CD4-positive, alpha-beta T cell treated with Interleukin-2 at 100 ng/mL for 4 hours (primary cell): ENCODE measurements at places on chromosomes 11 and 22.

- peak; percentile 40 for DNase-seq
Measured at GRCh38 chr11:20131788-20132666, 28.2 kb downstream of the DBX1 start.

DNA sequence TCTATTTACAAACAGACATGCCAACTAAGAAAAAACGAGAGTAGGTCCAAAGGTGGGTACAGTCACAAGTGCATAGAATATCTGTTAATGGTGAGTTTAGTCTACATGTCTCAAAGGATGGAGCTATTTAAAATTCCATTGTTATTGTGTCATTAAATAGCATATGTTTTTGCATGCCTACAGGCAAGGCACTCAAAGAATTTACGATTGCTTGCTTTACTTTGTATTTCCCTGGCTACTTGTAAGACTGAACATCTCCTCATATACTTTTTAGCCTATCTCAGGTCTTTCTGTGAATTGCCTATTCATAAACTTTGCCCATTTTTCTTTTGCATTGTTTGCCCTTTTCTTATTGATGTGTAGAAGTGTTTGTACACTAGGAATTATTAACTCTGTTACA lies 39.7 kb downstream of the DEUP1 start:
- no peak for DNase-seq

DNA sequence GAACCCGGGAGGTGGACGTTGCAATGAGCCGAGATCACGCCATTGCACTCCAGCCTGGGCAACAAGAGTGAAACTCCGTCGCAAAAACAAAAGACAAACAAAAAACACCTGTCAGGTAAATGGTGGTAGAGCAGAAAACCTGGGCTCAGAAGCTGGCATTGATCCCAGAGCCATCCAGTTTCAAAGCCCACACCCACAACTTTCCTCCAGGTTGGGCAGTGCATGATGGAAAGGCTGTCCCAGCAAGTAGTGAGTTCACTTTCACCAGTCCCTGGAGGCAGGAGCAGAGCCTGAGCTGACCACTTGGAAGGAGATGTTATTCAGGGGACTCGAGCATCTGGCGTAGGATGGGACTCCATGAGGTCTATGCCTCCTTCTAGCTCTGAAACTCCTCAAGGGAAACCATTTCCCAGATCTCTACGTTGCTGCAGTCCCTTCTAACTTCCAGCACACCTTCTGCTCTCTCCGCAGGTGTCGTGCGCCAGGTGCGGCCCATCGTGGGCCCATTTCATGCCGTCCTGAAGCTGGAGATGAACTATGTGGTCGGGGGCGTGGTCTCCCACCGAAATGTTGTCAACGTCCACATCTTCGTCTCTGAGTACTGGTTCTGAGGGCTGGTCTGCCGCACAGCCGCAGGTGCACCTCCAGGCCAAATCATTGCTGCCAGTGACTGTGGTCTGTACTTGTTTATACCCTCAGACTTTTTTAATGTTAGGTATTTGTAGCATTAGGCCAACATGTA lies 71.6 kb upstream of the ATXN10 start:
- DNase-seq, result no peak

DNA sequence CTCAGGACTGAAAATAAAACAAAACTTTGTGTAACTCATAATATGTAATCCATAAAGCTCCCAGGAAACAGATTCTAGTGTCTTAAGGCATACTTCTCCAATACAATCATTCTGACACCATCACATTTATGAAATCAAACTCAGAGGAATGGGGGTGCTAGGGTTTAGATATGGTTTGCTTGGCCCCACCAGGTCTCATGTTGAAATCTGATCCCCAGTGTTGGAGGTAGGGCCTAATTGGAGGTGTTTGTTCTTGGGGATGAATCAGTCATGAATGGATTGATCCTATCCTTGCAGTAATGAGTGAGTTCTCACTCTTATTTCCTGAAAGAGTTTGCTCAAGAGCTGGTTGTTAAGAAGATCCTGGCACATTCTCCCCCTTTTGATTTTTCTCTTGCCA lies 380.9 kb downstream of the ETS1 start:
- DNase-seq, result no peak

DNA sequence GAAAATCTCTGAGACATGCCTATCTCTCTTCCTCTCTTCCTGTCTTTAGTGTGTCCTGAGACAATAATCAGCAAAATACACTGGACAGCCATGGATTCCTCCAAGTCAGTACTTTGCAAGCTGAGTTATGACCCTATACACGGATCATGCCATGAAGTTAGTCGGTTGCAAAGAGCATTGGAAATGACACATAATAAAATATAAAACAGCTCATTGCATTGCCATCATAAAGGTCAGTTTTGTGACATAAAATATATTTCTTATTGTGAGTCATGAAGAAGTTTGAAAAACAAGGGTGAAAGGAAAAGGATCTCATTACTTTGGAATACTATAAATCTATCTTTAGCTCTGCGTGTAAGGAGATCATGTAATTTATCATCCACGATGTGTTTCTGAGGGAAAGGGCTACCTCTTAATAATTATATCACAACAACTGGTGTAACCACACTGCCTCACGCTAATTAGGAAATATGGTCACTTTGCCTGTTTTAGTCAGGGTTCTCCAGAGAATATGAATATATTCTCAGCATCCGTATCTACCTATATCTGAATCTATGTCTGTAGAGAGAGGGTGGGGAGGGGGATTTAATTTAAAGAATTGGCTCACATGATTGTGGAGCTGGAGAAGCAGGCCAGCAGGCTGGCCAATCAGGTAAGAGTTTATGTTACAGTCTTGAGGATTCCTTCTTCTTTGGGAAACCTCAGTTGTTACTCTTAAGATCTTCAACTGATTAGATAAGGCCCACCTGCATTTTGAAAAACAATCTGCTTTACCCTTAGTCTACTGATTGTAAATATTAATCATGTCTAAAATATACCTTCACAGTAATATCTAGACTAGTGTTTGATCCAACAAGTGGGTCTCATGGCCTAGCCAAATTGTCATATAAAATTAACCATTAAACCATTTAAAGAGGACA lies 198.8 kb downstream of the FAT3 start:
- no peak for DNase-seq

GRCh38 chr22:48734359-48734758 lies 1093.3 kb downstream of the BRD1 start:
- DNase-seq, result no peak

- no peak for DNase-seq
Measured at GRCh38 chr22:23383491-23384361, 196.4 kb downstream of the IGLL1 start.

DNA sequence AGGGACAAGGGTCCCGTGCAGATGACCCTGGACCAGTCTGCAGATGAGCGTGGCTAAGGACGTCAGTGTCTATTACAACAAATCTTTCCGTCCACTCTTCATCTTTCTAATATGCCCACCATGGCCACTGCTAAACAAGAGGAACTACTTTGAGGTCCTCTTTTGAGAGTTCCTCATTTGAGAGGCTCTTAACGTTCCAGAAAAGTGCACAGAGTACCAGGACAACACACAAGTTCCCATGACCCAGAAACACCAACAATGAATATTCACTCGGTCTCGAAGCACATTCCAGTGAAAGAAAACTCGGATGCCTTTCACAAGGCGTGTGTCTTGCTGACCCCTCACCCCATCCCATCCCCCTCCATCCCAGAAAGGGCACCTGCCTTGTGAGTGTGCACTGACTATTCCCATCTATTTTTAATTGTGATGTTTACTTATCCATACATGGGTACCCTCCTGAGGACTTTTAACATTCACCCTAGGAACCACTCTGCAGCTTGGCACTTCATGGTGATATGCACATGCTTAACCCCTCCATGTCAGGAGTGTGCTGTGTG lies 157.0 kb downstream of the SHANK2 start:
- DNase-seq, result no peak

DNA sequence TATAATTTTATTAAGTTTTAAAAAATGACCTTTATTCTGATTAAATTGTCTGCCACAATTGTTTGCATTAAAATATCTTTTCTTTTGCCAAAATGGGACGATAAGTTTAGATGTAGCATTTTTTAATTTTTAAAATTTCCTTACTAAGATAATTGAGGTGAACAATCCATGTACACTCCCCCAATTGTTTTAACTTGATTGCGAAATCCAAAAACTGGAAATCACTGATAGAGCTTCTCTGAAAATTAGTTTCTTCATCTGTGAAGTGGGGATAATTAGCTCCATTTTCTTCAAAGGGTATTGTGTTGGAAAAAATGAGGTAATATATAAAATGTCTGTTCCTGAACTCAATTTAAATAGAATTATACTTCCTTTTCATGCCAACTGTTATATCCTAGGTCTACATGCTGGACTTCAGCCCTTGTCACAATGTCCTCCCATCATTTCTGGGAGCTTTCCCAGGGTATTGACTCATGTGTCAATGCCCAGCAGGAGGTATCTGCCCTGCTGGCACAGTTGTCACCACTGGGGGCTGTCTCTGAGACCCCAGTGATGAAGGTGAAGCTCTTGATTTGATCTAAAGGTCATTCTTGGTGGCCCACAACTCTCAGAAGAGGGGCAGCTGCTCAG lies 28.7 kb upstream of the NAV2 start:
- DNase-seq, result no peak

DNA sequence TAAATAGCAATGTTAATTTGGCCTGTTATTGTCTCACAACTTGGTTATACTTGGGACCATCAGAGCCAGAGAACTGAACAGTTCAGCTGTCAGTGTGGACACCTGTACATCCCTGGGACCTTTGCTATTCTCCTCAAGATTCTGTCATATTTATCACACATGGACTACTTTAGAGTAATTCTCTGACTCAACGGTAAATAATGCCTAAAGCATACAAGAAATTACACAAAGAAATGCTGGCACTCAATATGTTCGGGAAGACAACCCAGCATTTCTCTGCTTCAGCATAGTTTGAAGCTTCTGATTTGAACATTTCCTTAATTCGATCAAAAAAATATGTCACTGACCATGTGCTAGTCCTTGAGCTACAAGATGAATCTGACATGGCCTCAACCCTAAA lies 34.6 kb upstream of the MMP13 start:
- no peak for DNase-seq

DNA sequence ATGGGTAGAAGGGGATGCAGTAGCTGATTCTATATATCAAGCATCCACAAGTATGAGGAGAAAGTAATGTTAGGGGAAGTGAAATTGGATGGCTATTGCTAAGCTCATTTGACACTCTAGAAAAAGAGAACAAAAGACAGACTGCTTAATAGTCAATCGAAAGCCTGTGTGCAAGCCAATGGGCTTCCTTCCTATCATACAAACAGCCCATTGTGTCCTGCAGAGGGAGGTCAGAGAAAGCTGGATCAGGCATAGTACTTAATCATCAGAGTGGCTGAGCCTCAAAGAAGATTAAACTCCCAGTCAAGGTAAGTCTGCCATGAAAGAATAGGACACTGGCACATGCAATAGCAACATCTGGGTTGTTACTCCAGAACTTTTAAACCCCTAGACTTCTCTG lies 50.9 kb upstream of the PGR start:
- DNase-seq, result no peak

DNA sequence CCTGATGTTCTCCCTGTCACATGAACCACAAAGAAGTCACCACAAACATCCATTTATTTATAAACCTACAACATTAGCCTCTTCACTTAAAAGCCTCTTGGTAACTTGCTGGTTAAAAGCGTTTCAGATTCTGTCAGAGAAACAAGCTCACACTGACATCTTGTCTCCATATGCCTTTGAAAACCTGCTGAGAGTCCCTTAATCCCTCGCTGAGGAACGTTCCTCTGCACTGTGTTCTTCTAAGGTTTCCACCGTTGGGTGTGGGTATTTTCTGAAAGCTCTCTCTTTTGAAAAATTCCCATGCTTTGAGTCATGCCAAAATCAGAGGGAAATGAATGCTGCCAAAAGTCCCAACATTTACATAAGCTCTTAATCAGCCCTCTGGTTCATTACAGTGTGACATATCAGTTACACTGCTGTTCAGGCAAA lies 149.8 kb downstream of the CCDC34 start:
- DNase-seq, result no peak

GRCh38 chr22:28896611-28897010 lies 13.2 kb downstream of the ZNRF3 start:
- DNase-seq, result no peak

- DNase-seq, result no peak
Measured at GRCh38 chr22:38193580-38193979, 8.2 kb upstream of the MAFF start.

GRCh38 chr11:62896049-62896448 lies 15.4 kb downstream of the SLC3A2 start:
- DNase-seq, result no peak

GRCh38 chr11:68002575-68002937 lies 1.3 kb downstream of the UNC93B1 start:
- no peak for DNase-seq

DNA sequence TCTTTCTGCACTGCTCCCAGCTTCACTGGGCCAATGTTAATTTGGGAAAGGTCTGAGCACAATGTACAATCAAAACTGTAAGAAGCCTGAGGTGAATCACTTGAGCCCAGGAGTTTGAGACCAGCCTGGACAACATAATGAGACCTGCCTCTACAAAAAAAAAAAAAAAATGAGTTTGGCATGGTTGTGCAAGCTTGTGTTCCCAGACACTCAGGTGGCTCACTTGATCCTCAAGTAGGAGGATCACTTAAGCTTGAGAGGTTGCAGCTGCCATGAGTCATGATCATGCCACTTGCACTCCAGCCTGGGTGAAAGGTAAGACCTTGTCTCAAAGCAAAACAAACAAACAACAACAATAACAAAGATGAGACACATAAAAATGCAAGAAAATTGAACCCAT lies 38.6 kb upstream of the SC5D start:
- DNase-seq, result no peak

- DNase-seq, result no peak
Measured at GRCh38 chr11:45267052-45267451, 19.1 kb downstream of the SYT13 start.

GRCh38 chr11:17840101-17840548 lies 105.5 kb downstream of the KCNC1 start:
- no peak for DNase-seq

- no peak for DNase-seq
Measured at GRCh38 chr22:29555065-29555644, 1.6 kb upstream of the THOC5 start.

GRCh38 chr11:36210529-36210928 lies 78.7 kb downstream of the COMMD9 start:
- DNase-seq, result no peak

GRCh38 chr11:17719028-17719937 lies at the start of gene MYOD1:
Gene MYOD1, plus strand, starts transcription at chr11:17719571. Its CDS starts 212 bp downstream, at chr11:17719783.
- no peak for DNase-seq

DNA sequence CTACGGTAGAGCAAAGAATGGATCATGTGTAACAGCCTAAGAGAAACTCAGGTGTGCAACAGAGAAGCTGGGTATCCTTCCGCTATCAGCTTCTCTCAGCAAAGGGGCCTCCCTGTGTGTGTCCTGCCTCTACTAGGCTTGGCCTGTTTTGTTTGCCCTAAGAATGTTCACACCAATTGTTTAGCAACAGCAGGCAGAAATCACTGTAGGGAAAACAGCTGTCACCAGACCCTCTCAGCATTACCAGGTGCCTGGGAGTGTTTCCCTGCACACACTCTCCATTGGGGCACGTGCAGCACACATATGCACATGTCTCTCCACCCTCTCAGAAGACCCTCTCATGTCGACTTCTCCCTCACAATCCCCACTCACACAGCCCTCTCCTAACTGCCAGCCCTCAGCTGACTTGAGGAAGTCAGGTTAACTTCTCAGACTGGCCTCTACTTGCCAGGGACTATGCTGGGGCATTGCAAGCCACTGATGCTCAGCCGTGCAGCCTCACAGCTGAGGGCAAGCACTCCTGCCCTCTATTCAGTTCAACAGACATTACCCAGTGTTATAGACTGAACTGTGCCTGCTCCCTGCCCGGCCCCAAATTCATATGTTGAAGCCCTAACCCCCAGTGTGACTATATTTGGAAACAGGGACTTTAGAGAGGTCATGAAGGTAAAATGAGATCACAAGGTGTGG lies 97.6 kb downstream of the TRIM29 start:
- DNase-seq, result no peak
